Vagina (tissue), 2 donors: ENCODE measurements at places on chromosomes 1 and 21.
A peak's percentile ranks its signal among the peaks of the same experiment; 100 is the strongest.

GRCh38 chr1:13812456-13813397 is 112.7 kb downstream of the PRDM2 start:
- no peak for DNase-seq

GRCh38 chr1:85280636-85281035 is 4.2 kb upstream of the BCL10 start:
- no peak for DNase-seq

DNA sequence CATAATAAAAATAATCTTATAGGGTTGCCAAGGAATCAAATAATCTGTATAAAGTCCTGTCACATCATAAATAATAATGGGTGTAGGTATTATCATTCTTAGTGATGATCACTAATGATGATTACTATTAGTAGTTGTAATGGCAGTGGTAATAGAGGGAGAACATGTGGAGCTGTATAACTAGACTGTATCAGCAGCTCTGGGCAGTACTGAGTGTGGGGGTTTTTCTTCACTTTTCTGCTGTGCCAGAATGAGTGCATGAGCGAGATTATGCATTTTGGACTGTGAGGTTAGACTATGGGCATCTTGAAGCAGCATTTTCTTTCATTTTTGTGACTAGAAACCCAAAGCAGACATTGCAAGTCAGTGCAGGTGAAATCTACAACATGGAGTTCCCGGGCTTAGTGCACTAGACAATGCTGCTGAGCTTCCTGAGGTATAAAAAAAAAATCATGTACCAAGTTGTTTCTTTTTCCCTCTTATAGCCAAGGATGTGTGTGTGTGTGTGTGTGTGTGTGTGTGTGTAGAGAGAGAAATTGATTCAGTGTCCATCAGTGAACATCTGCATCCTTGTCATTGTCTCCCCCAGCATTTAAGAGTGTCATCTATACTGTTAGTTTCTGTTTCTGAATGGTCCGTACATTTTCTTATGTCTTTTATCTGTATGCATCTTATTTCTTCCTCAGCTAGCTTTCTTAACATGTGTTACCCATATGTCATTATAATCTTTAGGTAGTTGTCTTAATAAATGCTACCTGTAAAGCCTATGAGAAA is 86.6 kb downstream of the GIPC2 start:
- no peak for DNase-seq

- DNase-seq, result no peak
Observed at GRCh38 chr1:43444836-43445235, 8.9 kb downstream of the HYI start.

DNA sequence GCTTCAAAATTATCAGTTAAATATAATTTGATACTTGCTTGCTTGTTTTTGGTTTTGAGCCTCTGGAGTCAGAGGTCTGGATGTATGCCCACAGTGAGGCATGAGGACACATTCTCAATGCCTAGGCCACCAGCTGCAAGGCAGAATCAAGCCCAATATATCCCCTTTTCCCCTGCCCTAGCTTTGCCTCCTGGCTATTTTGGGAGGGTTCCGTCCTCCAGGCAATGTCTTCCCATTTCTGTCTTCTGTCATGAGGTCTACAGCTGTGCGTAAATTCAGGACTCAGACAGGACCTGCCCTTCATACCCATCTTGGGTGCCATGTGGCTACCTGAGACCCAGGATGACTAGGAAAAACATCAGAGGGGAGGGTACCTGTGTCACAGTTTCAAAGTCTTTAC is 19.2 kb downstream of the NRDC start:
- DNase-seq, result no peak

DNA sequence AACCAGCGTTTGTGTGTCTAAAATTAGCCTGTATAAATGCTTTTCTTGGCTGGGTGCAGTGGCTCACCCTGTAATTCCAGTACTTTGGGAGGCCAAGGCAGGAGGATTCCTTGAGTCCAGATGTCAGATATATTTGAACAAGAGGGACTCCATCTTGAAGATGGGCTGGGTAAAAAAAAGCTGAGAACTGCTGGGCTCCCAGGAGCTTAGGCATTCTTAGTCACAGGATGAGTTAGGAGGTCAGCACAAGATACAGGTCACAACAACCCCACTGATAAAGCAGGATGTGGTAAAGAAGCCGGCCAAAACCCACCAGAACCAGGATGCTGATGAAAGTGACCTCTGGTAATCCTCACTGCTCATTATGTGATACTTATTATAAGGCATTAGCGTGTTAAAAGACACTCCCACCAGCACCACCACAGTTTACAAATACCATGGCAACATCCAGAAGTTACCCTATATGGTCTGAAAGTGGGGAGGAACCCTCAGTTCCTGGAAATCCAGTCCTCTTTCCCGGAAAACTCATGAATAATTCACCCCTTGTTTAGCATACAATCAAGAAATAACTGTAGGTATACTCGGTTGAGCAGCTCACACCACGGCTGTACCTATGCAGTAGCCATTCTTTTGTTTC is 36.2 kb upstream of the ZNF496 start:
- no peak for DNase-seq

DNA sequence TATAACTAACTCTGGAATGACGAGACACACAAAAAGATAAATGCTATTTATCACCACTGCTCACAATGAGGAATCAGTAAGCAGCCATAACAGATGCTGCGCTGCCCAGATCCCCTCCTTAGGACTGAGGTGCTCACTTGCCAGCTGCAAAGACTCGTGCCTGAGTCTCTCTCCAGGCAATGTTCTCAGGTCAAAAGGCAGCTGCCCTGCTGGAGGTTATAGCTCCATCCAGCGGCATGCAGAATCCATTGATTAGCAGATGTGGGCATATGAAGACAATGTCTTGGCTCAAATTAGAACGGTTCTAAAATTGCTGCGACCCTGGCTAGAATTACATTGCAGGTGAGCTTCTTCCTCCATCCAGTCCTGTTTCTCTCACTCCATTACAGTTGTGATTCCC is 328.2 kb upstream of the CHRM3 start:
- no peak for DNase-seq

- no peak for DNase-seq
Observed at GRCh38 chr1:25768999-25769398, 31.0 kb upstream of the SELENON start.

GRCh38 chr1:47179017-47179987 is 10.5 kb downstream of the PDZK1IP1 start:
- peak; percentile 96 for DNase-seq

DNA sequence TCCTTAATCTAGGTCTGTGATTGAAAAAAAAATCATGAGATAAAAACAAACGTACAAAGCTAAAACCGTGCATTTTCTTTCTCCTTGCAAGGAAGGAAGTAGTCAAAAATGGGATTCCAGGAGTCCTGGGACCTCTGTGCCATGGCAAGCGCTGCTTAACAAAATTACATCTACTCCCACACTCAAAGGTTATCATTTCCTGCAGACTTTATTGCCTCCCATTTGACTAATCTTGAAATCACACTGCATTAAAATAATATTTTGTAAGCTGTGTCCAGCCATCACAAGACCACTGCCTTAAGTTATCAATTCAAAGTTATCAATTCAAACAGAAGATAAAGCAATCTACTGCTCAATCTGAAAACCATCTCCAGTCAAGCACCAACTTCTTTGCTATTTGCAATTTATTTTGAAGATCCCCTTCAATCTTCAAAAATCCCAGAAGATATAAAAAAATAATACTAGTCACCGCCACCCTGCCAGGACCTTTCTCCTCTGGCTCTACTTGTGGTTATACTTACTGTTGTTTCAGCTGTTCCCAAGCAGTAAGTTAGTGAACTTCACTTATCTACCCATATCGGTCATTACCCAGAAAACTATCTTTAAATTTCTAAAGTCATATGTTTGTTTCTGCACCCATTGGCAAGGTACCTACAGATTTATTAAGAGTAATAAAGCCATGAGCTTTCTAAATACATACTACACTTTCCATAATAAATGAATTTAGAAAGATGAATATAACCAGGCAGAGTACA is 38.1 kb upstream of the RAP1GAP start:
- DNase-seq, result no peak

DNA sequence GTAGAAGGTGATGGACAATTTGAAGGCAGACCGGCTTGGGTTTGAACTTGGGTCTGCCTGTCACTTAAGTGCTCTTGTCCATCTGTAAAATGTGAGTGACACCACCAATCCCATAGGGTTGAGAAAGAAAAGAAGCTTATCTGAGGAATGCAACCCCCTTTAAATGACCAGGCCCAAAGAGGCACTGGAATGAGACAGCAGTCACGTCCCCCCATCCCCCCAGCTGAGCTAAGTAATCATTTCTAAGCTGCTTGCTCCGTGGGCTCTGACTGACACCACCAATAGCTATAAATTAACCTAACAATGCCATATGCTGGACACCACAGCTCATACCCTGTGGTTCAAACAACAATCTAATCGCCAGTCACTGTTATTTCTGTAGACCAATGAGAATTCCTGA is 15.1 kb downstream of the LCA5L start:
- no peak for DNase-seq

DNA sequence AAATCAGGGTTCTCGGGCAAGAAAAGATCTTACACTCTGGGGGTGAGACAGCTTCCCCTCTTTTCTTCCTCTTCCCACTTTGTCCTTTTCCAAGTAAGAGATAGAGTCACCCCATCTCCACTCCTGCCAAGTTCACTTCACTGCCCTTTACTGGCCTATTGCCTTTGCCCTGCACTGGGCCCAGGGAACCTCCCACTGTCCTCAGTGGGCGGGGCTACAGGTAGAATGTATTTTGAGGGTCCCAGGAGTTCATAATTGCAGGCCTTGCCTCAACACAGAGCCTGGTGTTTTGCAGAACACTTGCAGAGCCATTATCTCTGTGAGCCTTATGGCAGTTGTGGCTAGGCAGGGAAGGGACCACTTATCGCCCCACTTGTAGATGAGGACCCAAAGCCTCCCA is 3.3 kb downstream of the AMPD2 start:
- DNase-seq, result no peak

DNA sequence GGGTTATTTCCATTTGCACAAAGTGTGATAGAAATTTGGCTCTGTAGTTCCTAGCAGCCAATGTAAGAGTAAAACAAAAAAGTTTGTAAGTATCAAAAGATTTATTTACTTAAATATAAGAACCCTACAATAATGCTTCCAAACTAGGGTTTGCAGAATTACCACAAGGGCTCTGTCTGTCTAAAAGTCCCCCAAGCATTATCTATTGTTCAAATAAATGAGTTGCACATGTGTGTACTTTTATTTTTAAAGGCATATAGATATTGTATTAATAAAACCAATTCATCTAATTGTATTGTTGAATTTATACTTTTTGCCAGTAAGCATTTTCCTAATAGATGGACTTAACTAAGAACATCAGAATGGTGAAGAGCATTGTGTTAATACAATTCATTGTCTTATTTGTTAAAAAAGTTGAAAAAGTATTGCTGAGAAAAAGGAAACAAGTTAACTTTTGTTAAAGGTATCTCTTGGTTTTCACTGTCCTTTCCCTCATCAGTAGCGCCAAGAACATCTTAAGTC is 863 bp upstream of the PTPRC start:
- DNase-seq, result no peak

DNA sequence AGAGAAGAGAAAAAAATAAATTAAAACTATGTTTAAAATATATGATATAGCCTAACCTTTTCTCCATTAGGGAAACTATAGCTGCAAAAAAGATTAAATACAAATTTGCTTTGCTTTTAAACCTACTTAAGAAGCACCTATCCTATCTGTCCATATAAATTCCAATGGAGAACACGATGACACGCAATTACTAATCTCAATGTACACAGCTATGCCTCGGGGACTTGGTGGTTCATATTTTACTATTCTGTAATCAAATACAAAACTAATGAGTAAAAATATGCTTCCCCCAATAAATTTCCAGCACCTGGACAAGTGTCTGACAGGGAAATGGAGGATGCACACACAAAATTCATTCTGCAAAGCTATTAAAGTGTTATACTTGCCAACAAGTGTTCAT is 386.4 kb downstream of the LMO4 start:
- no peak for DNase-seq

- no peak for DNase-seq
Observed at GRCh38 chr1:61156576-61157467, 74.5 kb downstream of the NFIA start.

GRCh38 chr1:62295921-62296491 is 23.2 kb downstream of the KANK4 start:
- DNase-seq, result no peak

- DNase-seq, result peak; percentile 29
Observed at GRCh38 chr21:37862536-37862935, 53.7 kb downstream of the KCNJ6 start.

GRCh38 chr1:207131163-207131562 is 27.1 kb downstream of the C4BPA start:
- no peak for DNase-seq

DNA sequence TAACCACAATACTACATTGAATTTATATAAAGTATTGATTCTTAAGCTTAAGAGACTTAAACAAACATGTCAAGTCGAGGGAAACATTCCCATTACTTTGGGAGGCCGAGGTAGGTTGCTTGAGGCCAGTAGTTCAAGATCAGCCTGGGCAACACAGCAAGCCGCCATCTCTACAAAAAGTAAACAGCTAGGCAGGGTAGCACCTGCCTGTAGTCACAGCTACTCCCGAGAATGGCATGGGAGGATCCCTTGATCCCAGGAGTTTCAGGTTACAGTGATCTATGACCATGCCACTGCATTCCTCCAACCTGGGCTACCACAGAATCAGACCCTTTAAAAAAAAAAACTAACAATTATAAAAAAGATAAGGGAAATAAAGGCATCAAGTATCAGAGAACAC is 50.4 kb downstream of the EIF4G3 start:
- DNase-seq, result no peak

DNA sequence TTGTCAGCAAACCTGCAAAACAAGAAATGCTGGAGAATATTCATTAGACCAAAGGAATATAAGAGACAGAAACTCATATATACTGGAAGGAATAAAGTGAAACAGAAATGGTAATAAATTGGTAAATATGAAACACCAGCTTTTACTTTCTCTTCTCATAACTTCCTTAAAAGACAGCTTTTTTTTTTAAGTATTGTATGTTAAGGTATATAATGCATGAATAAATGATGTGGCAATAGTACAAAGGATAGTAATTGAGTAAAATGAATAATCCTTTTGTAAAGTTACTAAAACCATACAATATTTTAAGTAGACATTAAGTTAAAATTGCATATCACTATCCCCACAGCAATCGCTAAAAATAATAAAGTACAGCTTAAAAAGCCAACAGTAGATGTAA is 64.8 kb downstream of the TRIM33 start:
- no peak for DNase-seq

DNA sequence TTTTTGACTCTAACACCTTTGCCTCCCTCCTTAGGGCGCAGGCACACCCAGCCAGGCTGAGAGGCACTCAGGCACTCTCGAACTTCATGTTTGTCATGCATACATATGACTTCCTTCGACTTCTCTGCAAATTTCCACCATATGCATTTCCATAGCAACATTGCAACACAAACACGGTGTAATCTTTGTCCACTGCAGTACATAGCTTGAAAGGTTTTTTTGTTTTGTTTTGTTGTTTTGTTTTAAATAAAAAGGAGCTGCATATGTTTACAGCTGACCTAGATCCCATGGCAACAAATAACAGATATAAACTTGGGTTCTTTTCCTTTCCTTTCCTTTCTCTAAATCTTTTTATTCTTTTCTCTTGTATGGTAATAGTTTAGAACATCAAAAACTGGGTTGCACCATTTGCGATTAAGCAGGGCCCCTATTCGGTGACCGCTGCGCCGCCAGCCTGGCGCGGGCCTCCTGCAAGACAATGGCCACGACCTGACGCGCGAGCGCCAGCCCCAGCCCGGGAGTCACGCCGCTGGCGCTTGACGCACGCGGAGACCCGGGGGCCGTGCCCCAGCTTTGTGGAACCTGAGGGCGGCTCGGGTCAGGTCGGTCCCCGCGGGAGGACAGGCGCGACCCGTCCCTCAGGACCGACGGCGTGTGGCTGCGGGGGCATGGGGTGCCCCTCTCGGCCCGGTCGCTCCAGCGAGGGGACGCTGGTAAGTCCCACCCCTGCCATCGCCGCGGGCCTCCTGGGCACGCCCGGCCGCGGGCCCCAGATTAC is 35.2 kb downstream of the CCN1 start:
- DNase-seq, result no peak
